ENCODE measurements at places on chromosomes 7 and 10. TPM values are rescaled to one million over a fixed set of nuclear protein-coding genes. Genes with fewer than 3 reads are reported as not detected.

The C7orf57 gene
- polyA plus RNA-seq: 0.06 TPM

The MALRD1 gene
- 0.57 TPM for polyA plus RNA-seq

The LRRC17 gene
- 28.5 TPM for polyA plus RNA-seq

The MYH16 gene
- 0.18 TPM for polyA plus RNA-seq

The ASAH2 gene
- 1.8 TPM for polyA plus RNA-seq

The ENO4 gene
- 0.38 TPM for polyA plus RNA-seq

The SNX8 gene
- polyA plus RNA-seq: 29.2 TPM

The CCDC172 gene
- not detected for polyA plus RNA-seq

The LIPK gene
- polyA plus RNA-seq: not detected

The GRM3 gene
- not detected for polyA plus RNA-seq

The SLC12A9 gene
- 20.7 TPM for polyA plus RNA-seq

The FGFR2 gene
- polyA plus RNA-seq: 0.54 TPM

The OR6V1 gene
- polyA plus RNA-seq: not detected

The CYP3A5 gene
- 0.71 TPM for polyA plus RNA-seq

The HABP2 gene
- polyA plus RNA-seq: 0.19 TPM

The TUBAL3 gene
- polyA plus RNA-seq: 0.20 TPM

The TAS2R39 gene
- not detected for polyA plus RNA-seq

The HNRNPH3 gene
- 167 TPM for polyA plus RNA-seq

The GJD4 gene
- 4.2 TPM for polyA plus RNA-seq

The WIPF3 gene
- 16.1 TPM for polyA plus RNA-seq

The WDR11 gene
- 29.4 TPM for polyA plus RNA-seq

The AOAH gene
- polyA plus RNA-seq: 2.5 TPM

The NT5C2 gene
- 134 TPM for polyA plus RNA-seq

The AMPH gene
- 7.0 TPM for polyA plus RNA-seq

The CYP2C8 gene
- 0.82 TPM for polyA plus RNA-seq

The SFTPA1 gene
- not detected for polyA plus RNA-seq

The GIMAP8 gene
- polyA plus RNA-seq: 6.1 TPM

The IQUB gene
- 0.47 TPM for polyA plus RNA-seq

The ADD3 gene
- 88.6 TPM for polyA plus RNA-seq

Measured in forelimb muscle (tissue), 1 donor.